ENCODE measurements at places on chromosomes 7 and 10.

- DNase-seq: no peak
Observed at GRCh38 chr10:132061465-132061864, 4.3 kb upstream of the JAKMIP3 start.

- no peak for DNase-seq
Observed at GRCh38 chr7:146146831-146147486, 30.4 kb downstream of the CNTNAP2 start.

- DNase-seq: no peak
Observed at GRCh38 chr10:58576751-58577436, 64.2 kb downstream of the BICC1 start.

DNA sequence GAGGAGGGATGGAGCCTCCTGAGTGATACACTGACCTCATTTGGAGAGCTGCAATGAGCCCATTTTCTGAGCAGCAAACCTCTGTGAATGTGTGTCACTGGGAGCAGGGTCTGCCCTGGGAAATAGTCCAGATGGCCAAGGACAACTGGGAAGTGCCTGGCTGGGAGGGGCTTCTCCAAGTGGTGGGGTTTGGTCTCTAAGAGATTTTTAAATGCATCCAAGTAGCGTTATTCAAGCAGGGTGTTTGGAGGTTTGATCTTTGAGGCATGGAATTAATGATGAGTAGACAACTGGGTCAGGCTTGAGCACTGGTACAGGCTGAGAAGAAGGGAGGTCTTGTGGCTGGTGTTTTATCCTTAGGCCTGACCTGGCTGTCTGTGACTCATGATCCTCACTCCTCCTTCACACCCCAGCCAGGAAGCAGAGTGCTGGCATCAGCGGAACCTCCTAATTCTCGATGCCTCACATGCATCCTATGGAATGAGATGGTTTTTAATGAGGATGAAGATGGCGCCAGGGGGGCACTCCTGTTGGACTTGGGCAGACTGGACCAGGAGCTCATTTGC lies 3.3 kb downstream of the GOLGA7B start:
- DNase-seq: no peak

DNA sequence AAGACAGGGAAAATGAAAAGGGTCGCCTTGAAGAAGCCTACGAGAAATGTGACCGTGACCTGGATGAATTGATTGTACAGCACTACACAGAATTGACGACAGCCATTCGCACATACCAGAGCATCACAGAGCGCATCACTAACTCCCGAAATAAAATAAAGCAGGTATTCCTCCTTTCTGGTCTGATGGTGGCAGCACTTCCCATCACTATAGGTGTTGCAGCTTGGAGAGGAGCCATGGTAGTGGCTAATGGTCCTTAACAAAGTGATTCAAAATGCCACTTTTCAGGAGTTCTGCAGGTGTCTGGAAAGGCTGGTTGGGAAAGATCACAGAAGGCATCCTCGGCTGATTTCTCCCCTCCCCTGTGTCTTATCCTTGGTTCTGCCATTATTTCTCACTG lies 22.1 kb downstream of the EXOC4 start:
- no peak for DNase-seq

GRCh38 chr10:98267894-98268693 lies at the start of gene LOXL4:
LOXL4 (minus strand) TSS chr10:98268194; CDS start chr10:98263019, 5,175 bp downstream.
- DNase-seq: no peak

- no peak for DNase-seq
Observed at GRCh38 chr10:17067376-17068264, 62.0 kb downstream of the CUBN start.

- no peak for DNase-seq
Observed at GRCh38 chr10:110207805-110208613, 604 bp downstream of the MXI1 start.

GRCh38 chr10:131816941-131817700 lies 83.7 kb upstream of the PPP2R2D start:
- DNase-seq: peak; percentile 26

DNA sequence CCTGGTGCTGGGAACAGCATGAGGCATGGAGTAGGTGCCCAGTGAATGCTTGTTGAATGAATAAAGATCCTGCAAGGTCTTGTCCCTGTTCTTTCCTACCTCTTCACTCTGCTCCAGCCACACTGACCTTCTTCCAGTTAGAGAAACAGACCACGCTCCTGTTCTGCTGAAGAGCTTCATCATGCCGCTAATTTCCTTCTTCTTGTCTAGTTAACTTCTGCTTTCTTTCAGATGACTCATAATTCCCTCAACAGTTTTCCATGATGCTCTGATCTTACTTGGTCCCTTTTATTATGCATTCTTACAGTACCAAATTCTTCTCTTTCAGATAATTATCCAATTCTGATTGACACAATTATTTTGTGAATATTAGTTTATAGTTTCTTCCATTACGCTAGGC lies 59.5 kb upstream of the C1QL3 start:
- DNase-seq: no peak

DNA sequence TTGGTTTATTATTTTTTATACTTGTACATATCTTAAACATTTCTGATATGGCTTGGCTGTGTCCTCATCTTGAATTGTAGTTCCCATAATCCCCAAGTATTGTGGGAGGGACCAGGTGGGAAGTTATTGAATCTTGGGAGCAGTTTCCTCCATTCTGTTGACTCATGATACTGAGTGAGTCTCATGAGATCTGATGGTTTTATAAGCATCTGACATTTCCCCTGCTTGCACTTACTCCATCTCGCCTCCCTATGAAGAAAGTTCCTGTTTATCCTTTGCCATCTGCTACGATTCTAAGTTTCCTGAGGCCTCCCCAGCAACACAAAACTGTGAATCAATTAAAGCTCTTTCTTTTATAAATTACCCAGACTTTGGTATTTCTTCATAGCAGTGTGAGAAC lies 207.7 kb downstream of the TPK1 start:
- DNase-seq: no peak

GRCh38 chr7:80204454-80204853 lies 69.8 kb downstream of the GNAI1 start:
- no peak for DNase-seq

DNA sequence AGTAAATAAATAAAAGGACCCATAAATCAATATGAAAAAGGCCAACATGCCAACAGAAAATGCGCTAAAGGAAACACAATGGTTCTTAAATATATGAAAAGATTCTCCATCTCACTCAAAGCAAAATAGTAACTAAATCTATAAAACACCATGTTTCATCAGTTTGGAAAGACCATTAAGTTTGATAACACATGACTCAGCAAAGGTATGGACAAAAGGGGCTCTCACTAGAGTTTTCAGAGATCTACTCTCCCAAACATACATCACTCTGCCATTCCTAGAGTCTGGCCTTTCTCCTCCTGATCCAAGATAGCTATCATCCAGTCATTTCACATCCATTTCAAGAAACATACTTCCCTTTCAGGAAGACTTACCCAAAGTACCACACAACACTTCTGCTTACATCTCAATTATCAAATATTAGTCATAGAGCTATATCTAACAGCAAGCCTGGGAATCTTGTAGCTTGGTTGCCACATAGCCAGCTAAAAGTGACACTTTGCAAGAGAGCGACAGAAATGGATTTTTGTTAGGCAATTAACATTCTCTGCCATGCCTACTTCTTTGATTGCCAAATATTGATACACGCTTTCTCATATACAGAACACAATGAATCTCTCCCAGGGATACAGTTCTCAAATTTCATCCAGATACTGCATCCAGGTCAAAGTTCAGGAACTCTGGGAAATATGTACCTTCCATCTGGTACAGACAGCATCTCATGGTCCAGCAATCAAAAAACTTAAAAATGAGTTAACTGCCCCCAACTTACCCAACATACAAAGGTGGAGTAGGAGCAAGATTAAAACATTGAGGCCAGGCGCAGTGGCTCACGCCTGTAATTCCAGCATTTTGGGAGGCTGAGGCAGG lies 28.8 kb downstream of the TOMM7 start:
- DNase-seq: no peak

- no peak for DNase-seq
Observed at GRCh38 chr10:34384372-34384771, 430.7 kb downstream of the PARD3 start.

Data from DMS79 (cell line).